ENCODE measurements at places on chromosomes 7 and 10.
A peak's percentile ranks its signal among the peaks of the same experiment; 100 is the strongest.

DNA sequence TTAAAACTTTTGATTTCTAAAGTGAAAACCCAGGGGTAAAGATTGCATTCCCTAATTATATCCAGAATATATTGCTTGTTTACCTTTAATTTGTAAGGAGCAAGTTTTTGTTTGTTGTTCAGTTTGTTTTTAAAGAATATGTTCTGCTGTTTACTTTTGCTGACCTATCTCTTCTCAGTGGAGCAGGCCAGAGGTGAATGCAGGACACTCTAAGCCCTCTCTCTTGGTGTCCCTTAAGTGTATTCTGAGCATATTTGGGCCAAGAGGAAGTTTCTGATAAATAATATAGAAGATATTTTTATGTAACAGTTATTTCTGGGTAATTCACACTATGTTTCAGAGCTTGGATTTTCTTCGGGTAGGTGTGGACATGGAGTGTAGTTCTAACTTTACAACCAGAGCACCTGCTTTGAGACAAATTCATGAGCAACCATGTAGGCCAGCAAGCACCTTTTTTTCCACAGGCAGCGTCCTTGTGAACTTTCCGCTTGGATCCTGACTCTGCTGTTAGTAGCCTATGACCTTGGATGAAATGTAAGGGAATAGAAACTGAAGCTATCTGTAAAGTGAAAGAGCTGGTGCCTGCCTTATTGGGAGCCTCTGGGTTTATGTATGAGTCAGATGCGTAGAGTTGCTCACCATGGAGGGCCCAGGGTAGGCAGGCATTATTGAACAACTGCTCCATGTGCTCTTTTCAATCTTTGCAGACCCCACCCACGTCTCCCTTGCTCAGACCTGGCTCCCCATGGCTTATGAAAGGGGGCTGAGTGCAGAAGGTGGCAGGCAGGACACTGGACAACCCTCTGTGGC is 16.1 kb downstream of the OGDH start:
- DNase-seq, result no peak

DNA sequence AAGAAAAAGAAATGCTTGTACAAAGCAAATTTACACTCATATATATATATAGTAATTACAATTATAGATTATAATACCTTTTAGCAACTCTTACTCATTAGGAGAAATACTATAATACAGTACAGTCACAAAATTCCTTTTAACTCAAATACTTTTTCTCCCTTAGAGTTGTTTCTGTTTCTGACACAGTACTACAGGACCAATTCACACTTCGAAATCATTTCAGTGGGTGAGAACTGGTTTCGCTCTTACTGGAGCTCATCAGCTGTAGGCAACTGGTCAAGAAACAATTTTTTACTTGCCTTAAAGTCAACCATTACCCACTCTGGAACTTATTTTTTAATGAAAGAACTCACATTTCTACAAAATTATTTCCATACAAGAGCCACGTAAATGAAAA is 6.0 kb downstream of the CCDC186 start:
- no peak for DNase-seq

DNA sequence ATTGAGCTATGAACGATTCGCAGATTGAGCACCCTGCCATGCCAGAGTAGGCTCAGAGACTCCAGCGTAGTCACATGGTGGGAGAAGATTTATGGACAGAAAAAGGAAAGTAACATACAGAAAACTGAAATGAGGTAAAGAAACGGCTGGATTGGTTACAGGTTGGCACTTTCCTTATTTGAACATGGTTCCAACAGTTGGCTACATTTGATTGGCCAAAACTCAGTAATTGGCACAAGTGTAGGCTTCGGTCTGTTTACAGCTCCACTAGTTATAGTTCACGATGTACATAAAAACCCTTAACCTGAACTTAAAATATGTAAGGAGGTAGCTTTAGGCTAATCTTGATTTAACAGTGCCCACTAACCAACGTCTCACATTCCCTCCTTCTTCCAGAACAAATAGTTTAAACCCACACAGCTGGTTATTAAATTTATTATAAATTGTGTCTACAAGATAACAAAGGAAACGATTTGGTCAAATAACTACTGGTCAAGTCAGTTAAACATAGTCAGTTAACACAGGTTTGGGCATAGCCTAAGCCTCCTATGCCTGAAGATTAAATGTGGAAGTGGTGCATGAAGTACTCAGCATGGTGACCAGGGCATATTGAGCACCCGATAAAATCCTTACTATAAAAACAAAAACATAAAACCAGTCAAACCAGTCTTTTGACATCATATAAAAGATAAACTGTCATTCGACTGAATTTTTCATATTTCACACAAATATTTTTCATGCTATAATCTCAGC is 17.9 kb upstream of the MTERF1 start:
- no peak for DNase-seq

- DNase-seq, result no peak
These were observed 15.5 kb downstream of the TM9SF3 start for GRCh38 chr10:96570983-96571964.

GRCh38 chr7:141673346-141673745 is 28.6 kb downstream of the DENND11 start:
- no peak for DNase-seq

DNA sequence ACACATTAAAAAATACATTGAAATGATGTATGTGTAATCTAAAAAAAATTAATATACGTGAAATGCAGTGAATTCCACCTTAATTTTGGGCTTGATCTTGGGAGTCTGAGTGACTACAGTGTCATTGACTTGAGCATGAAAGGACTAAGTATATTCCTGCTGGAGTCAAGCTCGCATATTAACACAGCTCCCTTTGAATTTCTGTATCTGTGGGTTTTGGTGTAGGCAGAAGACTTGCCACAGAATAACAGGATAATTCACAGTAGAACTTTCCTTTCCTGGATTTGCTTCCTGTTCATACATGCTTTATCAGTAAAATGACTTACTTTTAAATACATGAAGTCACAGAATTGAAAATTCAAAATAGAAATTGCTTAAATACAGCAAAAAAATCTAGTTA is 55.3 kb downstream of the PPP1R9A start:
- no peak for DNase-seq

DNA sequence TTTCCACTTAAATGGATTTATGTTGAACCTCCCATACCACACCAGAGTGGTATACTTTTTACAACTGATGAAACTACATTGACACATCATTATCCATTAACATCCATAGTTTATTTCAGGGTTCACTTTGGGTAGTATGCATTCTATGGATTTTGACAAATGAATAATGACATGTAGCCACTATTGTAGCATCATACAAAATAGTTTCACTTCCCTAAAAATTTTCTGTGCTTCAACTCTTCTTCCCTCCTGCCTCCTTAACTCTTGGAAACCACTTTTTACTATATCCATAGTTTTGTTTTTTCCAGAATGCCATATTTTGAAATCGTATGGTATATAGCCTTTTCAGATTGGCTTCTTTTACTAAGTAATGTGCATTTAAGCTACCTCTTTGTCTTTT is 199.5 kb upstream of the TMEM196 start:
- DNase-seq, result no peak

DNA sequence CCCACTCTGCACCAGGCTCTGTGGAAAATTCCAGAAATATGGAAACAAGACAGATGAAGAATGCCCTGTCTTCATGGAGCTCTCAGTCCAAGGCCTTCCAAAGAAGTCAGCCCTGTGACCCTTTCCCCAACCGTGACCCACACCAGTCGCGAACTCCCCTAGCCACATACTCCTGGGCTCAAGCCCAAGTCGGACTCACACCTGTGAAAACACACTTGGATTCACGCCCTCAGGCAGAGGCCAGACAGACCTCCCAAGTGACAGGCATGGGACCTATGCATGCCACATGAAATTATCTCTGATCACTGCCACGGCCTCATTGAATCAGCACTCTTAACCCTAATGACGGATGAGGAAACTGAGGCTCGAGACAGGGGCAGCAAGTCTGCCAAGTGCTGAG is 42.5 kb downstream of the ZCCHC24 start:
- no peak for DNase-seq

DNA sequence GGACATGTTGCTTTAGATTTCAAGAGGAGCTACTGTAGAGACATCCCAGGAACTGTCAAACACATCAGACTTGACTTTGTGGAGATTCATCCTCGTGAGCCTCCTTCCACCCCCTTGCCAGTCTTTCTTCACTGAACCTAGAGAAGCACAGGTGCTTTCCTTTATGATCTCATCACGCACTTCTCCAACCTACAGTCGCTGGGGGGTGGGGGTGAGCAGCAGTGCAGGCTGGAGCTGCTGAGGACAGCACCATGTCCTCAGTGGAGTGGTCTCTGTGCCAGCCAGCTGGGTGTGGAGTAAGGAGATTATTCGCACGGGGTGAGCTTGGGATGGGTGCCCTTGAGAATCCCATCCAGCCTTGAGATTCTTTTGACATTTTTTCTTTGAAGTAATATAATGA is 88.1 kb downstream of the VOPP1 start:
- DNase-seq, result no peak

GRCh38 chr10:105615715-105616365 is 974.8 kb downstream of the SORCS3 start:
- DNase-seq, result no peak

- DNase-seq, result no peak
These were observed 809.1 kb downstream of the TNS3 start for GRCh38 chr7:46772776-46773175.

DNA sequence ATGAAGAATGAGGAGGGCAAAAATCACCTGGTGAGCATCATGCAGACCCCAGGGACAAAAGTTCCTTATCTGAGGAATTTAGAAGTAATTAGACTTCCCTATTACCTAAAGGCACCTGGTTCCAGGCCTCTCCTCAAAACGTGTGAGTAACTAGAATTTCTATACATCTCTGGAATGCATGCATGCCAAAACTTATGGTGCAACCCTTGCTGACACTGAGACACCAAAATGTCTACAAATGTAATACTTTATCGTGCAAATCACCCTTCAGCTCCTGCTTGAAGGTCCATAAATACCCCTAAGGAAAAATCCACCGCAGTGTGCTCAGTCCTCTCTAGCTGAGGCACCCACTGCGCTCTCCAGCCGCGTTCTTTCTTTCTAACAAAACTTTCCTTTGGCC is 84.2 kb downstream of the PAXIP1 start:
- DNase-seq, result no peak

GRCh38 chr7:90756366-90756765 is 160.2 kb downstream of the CDK14 start:
- no peak for DNase-seq

DNA sequence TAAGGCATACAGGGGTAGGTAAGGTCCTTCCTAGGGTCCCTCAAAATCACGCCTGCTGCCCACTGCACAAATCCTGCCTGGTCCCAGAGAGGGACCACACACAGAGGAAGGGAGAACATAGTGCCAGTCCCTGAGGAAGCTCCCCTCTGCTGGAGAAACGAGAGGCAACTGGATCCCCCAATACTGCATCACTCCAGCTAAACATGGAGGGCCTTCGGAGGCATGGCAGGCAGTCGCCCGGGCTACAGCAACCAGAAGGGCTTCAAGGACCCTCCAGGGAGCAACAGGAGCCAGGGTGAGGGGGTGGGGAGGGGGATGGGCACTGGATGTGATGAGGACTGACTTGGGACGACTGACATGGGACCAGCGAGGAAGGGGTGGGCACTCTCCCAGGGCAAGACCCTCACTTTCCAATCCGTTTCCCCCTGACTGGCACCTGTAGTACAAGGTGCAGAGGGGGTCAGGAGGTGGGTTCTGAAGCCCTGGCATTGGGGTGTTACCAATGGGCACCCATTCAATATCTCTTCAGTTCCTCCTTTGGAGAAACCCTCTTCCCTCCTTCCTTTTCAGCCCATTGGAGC is 21.7 kb downstream of the DDIT4 start:
- no peak for DNase-seq

- DNase-seq, result peak; percentile 67
These were observed 278.8 kb downstream of the CACNA2D1 start for GRCh38 chr7:82164813-82165212.

- DNase-seq, result no peak
These were observed 19.8 kb upstream of the AKR1B1 start for GRCh38 chr7:134478707-134479106.

DNA sequence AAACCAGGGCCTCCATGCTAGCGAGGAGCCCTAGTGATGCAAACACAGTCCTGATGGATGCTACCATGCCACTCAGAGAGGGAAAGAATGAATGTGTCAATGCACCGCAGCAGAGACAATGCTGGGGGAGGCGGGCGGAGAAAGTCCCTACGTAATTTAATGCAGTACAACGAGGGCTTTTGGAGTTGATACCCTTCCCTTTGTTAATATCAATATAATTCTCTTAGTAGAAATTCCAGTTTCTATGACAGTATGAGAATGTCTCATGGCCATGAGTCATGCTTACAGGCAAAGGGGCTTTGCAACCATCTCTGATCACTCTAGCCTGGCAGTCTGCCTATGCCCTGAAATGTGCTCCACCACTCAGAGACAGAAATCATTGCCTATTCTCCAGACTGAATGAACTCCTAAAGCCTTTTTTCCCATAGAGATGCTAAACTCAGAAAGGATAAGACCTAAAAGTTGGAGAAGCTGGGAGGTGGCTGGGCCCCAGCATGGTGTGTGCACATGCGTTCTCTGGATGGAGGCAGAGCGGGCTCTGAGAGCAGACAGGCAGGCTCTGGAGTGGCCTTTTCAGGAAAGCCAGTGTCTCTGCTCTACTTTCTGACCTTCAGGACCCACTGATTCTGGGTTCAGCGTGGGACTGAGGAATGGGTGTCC is 20.3 kb upstream of the GIMAP2 start:
- DNase-seq, result no peak

- no peak for DNase-seq
These were observed 16.6 kb upstream of the TAS2R60 start for GRCh38 chr7:143426479-143427142.

- no peak for DNase-seq
These were observed 25.7 kb upstream of the ENTPD1 start for GRCh38 chr10:95730233-95730632.

DNA sequence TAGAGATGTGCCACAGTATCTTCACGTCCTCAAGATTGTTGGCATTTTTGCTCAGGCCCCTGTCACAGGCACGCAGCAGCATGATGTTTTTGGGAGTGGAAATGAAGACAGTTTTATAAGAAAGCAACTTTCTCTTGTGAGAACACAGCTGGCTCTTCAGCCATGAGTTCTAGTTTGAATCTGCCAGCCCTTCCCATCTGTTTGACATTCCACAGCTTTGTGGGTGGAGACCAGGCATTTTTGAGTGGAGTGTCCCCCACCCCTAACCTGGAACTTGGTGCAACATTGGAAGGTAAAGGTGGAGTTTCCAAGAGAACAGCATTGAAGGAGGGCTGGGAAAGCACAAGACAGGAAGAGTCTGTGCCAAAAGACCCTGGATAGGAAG is 253.1 kb upstream of the IGFBP3 start:
- DNase-seq, result no peak

GRCh38 chr10:69456880-69457693 is 5.8 kb downstream of the TSPAN15 start:
- no peak for DNase-seq

- no peak for DNase-seq
These were observed 118.8 kb downstream of the RSU1 start for GRCh38 chr10:16698461-16698860.

GRCh38 chr7:108722561-108722960 is 152.9 kb downstream of the DNAJB9 start:
- DNase-seq, result no peak

GRCh38 chr7:155071916-155072571 is 1.9 kb downstream of the HTR5A start:
- DNase-seq, result no peak

- no peak for DNase-seq
These were observed 135.4 kb downstream of the EVX1 start for GRCh38 chr7:27377988-27378387.

Measured in NCI-H446 treated with DMSO at 0.1 percent for 48 hours (cell line).